GF-D8 (cell line): ENCODE measurements at places on chromosomes 3 and 15.

GRCh38 chr15:97592778-97593177 lies 367.7 kb upstream of the ARRDC4 start:
- DNase-seq, result no peak

- no peak for DNase-seq
These were observed 21.0 kb downstream of the PPCDC start for GRCh38 chr15:75044258-75044878.

- DNase-seq, result no peak
These were observed 71.2 kb downstream of the SSUH2 start for GRCh38 chr3:8573342-8573926.

GRCh38 chr3:197761784-197762183 lies 12.1 kb downstream of the FYTTD1 start:
- DNase-seq, result no peak

DNA sequence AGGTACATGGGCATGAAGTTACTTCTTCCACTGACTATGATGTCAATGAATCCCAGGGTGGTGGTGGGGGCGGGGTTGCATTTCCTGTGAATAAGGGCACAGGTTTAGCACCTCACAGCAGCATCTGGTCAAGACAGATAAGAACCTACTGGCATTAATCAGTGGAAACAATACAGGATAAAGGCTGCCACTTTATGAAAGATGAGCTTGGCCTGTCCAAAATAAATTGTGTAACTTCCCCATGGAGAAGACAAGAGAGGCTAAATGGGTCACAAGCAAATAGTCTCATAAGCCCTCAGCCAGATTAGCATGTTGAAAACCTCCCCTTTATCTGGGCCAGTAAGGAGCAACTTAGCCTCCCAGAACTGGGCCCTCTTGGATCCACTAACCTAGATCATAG lies 27.4 kb upstream of the PLSCR2 start:
- no peak for DNase-seq

- DNase-seq, result no peak
These were observed 2.3 kb downstream of the ITPR1 start for GRCh38 chr3:4495294-4496086.

DNA sequence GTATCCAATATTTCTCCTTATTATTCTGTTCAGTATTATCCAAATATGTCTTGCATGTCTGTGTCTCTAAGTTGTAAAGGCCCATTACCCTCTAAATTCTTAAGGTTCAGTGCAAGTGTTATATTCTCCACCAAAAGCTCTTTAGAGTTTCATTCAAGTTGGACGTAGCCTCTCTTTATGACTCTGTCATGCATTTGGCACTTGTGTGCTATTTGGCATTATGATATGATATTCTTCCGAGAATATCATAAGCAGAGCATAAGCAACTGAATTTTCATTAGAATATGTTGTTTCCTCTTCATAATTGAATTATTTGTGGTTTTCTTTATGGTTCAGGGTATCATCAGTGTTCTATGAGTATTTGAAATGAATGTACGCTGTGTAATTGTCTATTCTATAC lies 594.2 kb downstream of the NAALADL2 start:
- no peak for DNase-seq
